ENCODE measurements at places on chromosomes 12 and 14. TPM values are rescaled to one million over a fixed set of nuclear protein-coding genes. Genes with fewer than 3 reads are reported as not detected.

The TCL1B gene
- total RNA-seq: not detected

The INHBE gene
- 0.07 TPM for total RNA-seq

DNA sequence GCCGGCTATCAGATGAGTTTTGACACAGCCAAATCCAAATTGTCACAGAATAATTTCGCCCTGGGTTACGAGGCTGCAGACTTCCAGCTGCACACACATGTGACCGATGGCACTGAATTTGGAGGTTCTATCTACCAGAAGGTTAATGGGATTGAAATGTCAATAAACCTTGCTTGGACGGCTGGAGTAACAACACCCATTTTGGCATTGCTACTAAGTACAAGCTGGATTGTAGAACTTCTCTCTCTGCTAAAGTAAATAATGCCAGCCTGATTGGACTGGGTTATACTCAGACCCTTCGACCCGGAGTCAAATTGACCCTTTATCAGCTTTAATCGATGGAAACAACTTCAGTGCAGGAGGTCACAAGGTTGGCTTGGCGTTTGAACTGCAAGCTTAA lies 100.2 kb upstream of the EVL start:
- no peak for DNase-seq

The MANSC4 gene
- total RNA-seq: 0.25 TPM

- DNase-seq: no peak
Measured at GRCh38 chr12:58169826-58170225, 228.5 kb downstream of the ATP23 start.

GRCh38 chr12:131833896-131834641 lies 5.9 kb downstream of the MMP17 start:
- no peak for DNase-seq

GRCh38 chr12:104459368-104459909 lies 2.7 kb downstream of the CHST11 start:
- DNase-seq: peak; percentile 32

DNA sequence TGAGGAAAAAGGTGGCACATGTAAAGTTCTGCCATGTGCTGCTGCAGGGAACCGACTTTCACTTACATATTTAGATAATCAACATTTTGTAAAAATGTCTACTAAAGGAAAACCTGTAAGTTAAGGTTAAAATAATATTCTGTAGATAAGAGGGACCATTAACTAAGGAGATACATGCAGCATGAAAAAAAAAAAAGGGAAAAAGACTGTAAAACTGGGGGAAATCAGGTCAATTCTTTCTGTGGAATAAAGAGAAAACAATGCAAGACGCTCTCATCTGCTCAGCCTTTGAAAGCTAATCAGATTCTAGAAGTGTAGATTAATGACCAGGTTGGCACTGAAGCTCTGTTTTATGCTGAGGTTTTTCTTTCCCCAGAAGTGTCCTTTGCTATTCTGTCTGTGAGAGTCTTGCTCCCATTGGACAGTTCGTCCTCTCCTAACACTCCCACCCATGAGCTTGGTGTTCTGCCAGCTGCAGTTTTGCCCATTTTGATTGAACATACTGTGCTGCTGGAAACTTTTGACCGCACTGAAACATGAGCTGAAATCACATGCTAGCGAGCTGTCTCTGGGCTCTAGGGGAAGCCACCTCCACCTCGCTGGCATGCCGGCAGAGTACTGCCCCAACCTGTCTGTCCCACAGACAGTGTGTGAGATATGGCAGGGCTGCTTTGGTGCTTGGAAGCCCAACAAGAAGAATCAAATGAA lies 39.7 kb downstream of the PPTC7 start:
- DNase-seq: peak; percentile 94

- no peak for DNase-seq
Measured at GRCh38 chr12:57874166-57875108, 27.9 kb upstream of the CTDSP2 start.

- no peak for DNase-seq
Measured at GRCh38 chr14:44113769-44114730, 393.0 kb downstream of the FSCB start.

DNA sequence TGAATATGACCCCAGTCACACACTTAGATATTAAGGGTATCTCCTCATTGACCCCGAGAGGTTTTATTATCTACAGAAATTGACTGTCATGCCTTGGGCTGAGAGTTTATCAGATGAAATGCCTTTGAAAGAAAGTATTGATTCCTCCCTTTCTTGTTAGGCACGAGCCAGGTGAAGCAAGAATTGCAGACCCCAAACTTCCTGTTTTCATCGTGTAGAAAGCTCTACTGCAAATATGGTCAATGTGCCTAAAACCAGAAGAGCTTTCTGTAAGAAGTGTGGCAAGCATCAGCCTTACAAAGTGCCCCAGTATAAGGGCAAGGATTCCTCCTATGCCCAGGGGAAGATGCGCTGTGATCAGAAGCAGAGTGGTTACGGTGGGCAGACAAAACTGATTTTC lies 143.9 kb upstream of the FUT8 start:
- no peak for DNase-seq

DNA sequence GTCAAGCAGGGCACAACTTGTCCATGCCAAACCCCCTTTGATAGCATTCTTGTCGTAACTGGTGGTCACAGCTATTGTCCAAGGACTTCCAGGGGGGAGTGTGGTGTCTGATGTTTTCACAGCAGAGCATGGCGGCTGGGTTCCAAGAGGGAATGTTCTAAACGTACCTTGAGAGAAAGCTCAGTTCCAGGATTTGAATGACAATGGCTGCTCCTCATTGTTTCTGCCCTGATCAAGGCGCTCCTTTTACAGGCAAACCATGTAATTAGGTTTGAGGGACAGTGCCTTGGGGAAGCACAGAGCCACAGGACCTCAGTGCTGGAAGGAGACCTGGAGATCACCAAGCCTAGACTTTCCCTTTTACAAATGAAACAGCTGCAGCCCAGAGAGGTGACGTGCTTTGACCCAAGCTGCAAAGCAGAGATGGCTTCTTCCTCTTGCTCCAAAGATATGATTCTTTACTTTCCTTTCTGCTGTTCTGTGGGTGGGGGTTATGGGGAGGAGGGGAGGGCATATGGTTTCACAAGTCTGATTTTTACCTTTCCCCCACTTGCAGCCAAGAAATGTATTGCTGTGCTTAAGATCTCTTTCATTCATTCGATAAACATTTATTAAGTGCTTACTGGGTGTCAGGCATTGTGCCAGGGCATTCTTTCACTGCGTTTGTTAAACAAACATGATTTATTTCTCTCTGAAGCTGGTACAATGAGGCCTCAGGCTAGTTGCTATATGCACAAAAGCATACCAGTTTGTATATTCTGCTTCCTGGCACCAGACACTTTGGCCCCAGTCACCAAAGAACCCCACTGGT lies 172.8 kb downstream of the KTN1 start:
- peak; percentile 28 for DNase-seq

The CLEC4A gene
- total RNA-seq: not detected

GRCh38 chr14:74437496-74438053 lies 11.6 kb upstream of the SYNDIG1L start:
- no peak for DNase-seq

The ASCL1 gene
- not detected for total RNA-seq

The CD69 gene
- total RNA-seq: not detected

- DNase-seq: no peak
Measured at GRCh38 chr12:5395443-5396271, 36.3 kb upstream of the NTF3 start.

- DNase-seq: peak; percentile 58
Measured at GRCh38 chr12:68565391-68565903, 45.3 kb upstream of the RAP1B start.

DNA sequence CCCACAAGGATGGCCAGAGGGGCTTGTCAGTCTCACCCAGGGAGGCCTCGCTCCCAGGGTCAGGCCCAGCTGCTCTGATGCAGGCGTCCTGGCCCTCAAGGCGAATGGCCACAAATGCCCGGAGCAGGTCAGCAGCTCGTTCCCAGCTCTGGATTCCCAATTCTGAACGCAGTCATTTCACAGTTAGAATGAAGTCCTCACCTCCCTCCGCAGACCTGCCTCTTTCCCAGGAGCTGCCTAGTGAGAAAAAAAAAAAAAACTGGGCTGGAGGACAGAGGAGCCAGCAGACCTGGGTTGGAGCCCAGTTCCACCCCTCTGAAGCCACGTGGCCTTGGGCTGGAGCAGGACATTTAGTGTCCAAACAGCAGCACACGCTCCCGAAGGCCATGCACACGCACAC lies 62.2 kb upstream of the DIO3 start:
- no peak for DNase-seq

The ETFBKMT gene
- 1.4 TPM for total RNA-seq

DNA sequence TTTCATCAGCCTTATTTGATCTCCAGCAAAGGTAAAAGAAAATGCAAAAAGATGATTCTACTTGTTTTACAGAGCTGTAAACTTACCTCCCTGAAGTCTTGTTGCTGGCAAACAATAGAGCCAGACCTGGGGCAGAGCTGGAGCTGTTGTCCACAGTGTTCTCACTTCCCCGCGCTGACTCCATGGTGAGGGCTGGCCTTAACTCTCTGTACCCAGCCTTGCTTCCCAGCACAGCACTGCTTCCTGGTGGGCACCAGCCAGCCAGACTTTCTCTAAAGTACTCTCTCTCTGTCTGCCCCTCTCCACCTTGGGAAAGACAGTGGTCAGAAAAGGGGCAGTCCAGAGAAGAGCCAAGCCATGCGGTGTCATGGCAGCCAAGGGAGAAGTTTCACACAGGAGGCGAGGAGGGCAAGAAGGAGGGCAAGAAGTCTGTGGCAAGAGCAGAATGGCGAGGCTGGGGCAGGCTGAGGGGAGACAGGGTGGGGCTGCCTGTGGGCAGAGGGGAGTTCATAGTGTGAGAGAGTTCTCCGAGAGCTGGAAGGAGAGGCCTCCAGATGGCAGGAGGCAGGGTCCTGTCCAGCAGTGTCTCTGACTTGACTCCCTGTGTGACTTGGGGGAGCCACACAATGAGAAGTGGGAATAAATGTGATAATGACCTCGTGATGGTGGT lies 9.3 kb downstream of the EVL start:
- DNase-seq: no peak

- DNase-seq: no peak
Measured at GRCh38 chr12:64685050-64685449, 74.2 kb downstream of the GNS start.

The PPP4R4 gene
- total RNA-seq: 4.4 TPM

DNA sequence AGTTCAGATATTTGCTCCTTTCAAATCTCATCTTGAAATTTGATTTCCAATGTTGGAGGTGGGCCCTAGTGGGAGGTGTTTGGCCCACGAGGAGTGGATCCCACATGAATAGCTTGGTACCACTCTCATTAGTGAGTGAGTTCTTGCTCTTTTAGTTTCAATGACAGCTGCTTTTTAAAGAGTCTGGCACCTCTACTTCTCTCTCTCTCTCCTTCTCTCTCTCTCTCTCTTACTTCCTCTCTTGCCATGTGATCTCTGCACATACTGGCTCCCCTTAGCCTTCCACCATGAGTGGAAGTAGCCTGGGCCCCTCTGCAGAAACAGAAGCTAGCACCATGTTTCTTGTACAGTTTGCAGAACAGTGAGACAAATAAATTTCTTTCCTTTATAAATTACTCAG lies 25.1 kb downstream of the GPR65 start:
- no peak for DNase-seq

- DNase-seq: no peak
Measured at GRCh38 chr12:113577464-113578129, 105.9 kb upstream of the LHX5 start.

DNA sequence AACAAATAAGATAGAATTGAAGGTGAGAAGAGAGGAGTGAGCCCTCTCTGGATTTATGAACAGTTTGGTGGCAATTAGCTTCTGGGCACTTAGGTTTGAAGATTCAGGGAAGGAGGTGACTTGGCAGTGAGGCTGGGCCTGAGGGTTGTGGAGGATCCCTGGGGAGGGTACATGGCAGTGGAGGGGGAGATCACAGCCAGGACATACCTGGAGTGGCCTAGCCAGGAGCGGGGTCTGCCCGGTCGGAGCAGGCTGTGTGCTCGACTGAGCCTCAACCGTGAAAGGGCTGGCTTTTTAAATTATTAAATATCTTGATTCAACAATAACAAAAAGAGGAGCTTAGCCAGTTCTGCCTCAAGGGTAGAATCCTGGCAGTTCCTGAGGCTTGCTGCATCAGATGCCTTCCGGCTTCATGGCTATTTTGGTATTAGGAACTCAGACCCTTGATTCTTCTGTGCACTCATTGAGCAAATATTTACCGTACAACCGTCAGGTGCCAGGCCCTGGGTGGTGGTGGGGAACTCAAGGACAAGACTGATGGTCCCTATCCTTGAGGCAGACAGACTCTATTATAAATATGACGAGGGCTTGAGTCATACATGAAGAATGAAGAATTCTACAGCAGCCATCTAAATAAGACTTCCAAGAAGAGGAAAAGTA lies 73.4 kb downstream of the SPTB start:
- DNase-seq: peak; percentile 89

GRCh38 chr12:116539905-116540482 lies 19.2 kb upstream of the MAP1LC3B2 start:
- peak; percentile 57 for DNase-seq

DNA sequence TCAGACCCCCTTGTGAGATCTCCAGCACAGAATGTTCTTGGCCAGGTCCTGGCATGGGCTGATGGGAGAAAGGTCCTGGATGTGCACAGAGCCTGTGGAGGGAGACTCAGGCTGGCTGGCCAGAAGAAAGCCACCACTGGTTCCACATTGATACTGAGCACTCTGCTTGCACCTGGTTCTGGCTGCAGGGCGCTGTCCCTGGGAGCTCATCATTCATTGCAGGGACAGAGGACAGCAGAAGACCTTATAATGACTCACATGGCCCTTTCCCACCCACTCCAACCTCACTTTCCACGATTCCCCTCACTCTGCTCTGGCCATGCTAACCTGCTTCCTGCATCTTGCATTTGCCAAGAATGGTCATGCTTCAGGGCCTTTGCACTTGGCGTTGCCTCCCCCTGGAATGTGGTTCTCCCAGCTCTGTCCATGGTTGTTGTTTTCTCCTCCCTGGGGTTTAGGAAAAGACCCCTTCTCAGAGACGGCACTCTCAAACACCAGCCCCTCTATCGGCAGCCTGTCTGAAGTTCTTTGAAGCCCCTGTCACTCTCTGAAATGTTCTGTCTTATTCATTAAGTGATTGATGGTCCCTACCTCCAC lies 10.3 kb downstream of the KRT7 start:
- no peak for DNase-seq

GRCh38 chr14:102729825-102730224 lies 47.4 kb upstream of the TRAF3 start:
- DNase-seq: no peak
